Breast epithelium (tissue), 4 donors: ENCODE measurements at places on chromosomes 1 and 21.

- H3K27me3 ChIP-seq: no peaks in the 10 kb centered on the region
- no peak for DNase-seq
- H3K4me3 ChIP-seq: no peak overlapping the region
- no peak overlapping the region for H3K27ac ChIP-seq
- H3K4me1 ChIP-seq: no peaks in the 10 kb centered on the region
- no peaks in the 10 kb centered on the region for H3K36me3 ChIP-seq
These were observed 34.4 kb downstream of the PALMD start for GRCh38 chr1:99680270-99680669.

GRCh38 chr1:223144431-223144830 is 1.4 kb upstream of the TLR5 start:
- H3K27ac ChIP-seq: peak overlapping the region; percentile 78
- DNase-seq: no peak
- H3K4me3 ChIP-seq: no peak overlapping the region
- no peaks in the 10 kb centered on the region for H3K36me3 ChIP-seq

DNA sequence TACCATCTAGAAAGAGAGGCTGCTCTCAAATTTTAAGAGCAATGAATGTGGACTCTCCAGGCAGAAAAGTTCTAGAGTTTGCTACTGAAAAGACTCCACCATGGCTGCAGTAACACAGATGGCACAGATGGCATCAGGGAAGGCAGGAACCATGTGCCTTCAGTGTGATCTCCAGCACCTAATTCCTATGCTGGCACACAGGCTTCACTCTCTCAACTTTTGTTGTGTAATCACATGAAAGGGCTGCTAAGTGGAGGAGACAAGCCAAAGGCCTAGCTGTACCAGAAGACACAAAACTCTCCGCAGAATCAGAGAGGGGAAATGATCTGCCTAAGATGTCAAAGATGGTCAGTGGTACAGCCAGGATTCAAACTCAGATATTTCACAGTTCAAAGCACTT is 31.1 kb downstream of the ERI3 start:
- no peak for DNase-seq
- peaks cover 16% of the 10 kb centered on the region for H3K4me1 ChIP-seq
- no peak overlapping the region for H3K4me3 ChIP-seq
- H3K36me3 ChIP-seq: no peaks in the 10 kb centered on the region

DNA sequence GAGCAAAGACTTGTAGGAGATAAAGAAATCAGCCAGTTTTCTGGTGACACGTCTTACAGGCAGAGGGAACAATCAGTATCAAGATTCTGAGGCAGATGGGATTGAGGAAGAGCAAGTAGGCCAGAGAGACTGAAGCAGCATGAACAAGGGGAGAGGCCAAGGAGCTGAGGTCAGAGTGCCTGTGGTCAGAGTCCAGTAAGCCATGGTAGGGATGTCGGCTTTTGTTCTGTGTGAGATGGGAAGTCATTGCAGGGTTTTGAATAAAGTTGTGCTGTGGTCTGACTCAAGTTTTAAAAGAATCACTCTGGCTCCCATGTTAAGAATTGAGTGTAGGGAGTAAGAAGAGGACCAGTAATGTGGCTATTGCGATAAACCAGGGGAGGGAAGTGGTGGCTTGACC is 85.9 kb upstream of the IVNS1ABP start:
- H3K4me1 ChIP-seq: no peaks in the 10 kb centered on the region
- no peaks in the 10 kb centered on the region for H3K27me3 ChIP-seq
- no peak for DNase-seq

DNA sequence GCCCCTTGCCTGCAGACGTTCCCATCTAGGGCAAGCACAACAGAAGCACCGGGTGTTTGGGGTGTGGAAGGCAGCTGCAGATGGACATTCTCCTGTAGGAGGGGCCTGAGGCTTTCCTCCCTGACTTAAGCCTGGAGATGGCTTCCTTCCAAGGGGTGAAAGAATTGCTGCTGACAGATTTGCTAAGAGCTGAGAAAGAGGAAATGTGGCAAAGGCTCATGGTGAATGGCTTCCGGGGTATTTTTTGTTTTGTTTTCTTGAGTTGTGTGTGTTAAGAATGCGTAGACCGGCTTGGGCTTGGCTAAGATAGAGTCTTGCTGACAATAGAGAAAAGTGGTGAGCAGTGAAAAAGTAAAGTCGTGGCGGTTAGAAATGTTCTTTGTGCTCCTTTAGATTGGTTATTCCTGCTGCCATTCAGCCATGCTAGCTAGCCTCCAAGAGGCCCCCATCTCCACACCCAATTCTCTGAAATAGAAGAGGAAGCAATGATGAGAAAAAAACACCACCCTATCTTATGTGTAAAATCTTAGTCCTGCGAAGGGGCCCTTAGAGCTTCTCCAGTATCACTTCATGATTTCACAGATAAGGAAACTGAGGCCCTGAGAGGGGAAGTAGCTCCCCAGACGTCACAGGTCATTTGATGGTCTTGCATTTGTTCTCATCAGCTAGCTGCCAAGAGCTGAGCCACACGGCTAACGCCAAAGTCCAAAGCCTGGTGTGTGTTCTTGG is 36.9 kb downstream of the EIF2D start:
- H3K4me3 ChIP-seq: no peak overlapping the region
- H3K27me3 ChIP-seq: no peaks in the 10 kb centered on the region
- H3K4me1 ChIP-seq: no peaks in the 10 kb centered on the region
- no peak for DNase-seq
- peak overlapping the region; percentile 53 for H3K27ac ChIP-seq

DNA sequence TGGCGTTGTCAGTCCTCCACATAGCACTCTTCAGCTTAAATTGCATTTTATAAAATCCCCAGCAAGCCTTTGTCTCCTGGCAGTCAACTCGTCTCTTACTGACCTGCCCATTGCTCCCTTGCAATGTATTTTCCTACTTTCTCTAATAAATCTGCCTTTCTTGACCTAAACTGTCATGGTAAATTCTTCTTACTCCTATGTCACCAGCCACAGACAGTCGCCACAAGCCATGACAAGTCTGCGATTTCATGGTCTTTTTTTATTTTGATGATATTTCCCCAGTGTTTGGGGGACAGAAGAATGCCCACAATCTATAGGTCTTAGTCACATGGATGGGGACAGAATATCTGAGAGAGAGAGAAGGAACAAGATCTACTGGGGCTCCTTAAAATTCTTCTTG is 8.4 kb downstream of the IFNAR2 start:
- H3K27me3 ChIP-seq: no peaks in the 10 kb centered on the region
- no peak overlapping the region for H3K4me3 ChIP-seq
- DNase-seq: no peak
- H3K4me1 ChIP-seq: no peaks in the 10 kb centered on the region
- H3K27ac ChIP-seq: no peak overlapping the region
